ENCODE measurements at places on chromosomes 3 and 15. TPM values are rescaled to one million over a fixed set of nuclear protein-coding genes. Genes with fewer than 3 reads are reported as not detected.

GRCh38 chr3:13077431-13078162 is 4.4 kb upstream of the IQSEC1 start:
- DNase-seq, result peak; percentile 75

DNA sequence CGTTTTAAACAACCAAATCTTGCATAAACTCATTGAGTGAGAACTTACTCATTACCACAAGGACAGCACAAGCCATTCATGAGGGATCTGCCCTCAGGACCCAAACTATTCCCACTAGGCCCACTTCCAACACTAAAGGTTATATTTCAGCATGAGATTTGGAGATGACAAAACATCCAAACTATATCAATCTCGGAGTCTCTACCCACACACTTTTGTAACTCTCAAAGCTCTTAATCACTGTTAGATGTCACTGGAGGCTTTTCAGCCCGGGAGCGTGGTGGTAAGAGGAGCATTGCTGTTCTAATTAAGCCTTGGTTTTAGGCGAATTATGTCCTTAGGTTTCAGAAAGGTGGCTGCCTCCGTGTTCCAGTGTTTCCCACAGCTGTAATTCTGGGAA is 86.3 kb downstream of the CNTN6 start:
- no peak for DNase-seq

DNA sequence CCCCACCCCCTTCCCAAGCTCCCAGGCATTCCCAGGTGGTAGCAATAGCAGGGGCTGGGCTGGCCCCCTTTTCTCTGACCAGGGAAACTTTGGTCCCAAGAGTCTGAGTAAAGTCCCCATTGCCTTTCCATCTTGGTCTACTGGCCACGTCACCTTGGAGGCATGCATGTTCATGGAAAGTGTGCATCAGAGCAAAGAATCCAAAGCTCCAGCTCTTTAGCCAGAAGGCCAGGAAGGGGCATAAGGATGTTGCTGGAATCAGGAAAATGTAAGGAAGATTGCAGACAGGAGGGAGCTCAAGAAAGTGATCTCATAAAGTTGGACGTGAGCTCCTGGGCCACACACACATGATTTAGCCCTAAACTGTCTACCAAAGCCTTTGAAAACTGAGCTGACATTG is 63.6 kb downstream of the KBTBD12 start:
- DNase-seq, result no peak

DNA sequence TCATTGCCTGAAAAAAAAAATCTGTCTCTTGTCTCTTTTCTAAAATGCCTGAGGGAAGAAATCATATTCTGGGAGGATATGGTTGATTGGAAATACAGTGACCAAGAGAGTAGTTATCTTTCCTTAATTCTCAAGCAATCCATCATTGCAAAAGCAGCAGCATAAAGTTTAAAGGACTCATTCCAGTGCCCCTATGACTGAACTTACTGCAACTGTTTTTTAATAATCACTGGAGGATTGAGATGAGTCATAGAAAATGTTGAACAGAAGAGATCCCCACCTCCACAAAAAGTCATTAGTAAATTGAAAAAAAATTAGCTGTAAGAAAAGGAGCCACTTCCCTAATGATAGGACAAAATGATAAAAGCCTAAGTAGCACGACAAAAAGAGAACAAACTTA is 121.5 kb downstream of the SLC9A9 start:
- no peak for DNase-seq

GRCh38 chr3:126551121-126551838 is 7.5 kb downstream of the C3orf22 start:
- DNase-seq, result no peak

DNA sequence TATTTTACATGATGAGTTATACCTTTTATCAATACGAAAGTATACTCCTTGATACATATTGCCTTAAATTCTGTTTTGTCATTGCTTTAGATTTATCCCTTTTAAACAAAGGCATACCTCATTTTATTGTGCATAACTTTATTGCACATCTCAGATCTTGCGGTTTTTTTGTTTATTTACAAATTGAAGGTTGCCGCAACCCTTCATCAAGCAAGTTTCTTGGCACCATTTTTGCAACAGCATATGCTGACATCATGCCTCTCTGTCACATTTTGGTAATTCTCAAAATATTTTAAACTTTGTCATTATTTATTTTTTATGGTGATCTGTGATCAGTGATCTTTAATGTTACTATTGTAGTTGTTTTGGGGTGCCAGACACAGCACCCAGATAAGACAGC is 20.9 kb downstream of the SNRK start:
- DNase-seq, result no peak

DNA sequence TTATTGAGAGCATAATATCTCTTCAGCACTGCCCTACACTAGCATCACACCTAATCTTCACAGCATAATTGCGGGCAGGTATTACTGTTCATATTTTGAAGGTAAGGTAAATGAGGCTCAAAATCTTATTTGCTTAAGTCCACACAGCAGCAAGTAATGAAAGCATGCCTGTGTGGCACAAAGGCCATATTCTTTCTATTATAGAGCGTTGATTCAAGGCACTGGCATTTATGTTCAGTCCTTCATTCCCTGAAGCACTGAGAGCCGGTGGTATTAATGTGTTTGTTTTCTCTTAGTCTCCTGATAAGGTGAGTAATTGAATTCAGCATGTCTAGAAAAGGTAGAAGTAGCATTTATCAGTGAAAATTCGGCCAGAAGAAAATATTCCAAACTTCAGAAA is 231.2 kb downstream of the BBX start:
- DNase-seq, result no peak

GRCh38 chr3:114447545-114447944 is 153.7 kb downstream of the TIGIT start:
- no peak for DNase-seq

- no peak for DNase-seq
These were observed 68.0 kb upstream of the STAC start for GRCh38 chr3:36312351-36312750.

DNA sequence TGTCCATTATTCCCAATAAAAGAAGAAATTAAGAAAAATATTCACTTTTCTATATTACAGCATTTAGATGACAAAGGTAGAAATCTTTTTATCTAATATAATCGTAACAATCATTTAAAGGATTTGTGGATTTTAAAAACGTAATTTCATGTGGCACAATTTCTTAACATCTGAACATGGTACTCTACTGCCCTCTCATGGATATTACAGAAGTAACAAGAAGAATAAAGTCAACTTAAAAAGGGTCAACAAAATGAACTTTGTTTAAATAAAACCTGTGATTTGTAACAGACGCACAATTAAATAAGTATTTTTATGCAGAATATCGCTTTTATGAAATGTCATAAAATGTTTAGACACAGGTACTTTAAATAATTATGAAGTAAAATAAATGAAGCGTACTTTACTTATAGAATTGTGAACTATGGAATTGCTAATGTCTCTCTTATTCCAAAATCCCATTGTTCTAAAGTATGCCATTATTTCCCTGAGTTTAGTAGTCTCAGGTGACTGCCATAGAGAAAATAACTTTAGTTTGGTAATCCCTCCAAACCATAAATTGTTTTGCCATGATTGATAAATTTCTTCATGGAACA is 366.8 kb upstream of the ZNF385D start:
- peak; percentile 20 for DNase-seq

DNA sequence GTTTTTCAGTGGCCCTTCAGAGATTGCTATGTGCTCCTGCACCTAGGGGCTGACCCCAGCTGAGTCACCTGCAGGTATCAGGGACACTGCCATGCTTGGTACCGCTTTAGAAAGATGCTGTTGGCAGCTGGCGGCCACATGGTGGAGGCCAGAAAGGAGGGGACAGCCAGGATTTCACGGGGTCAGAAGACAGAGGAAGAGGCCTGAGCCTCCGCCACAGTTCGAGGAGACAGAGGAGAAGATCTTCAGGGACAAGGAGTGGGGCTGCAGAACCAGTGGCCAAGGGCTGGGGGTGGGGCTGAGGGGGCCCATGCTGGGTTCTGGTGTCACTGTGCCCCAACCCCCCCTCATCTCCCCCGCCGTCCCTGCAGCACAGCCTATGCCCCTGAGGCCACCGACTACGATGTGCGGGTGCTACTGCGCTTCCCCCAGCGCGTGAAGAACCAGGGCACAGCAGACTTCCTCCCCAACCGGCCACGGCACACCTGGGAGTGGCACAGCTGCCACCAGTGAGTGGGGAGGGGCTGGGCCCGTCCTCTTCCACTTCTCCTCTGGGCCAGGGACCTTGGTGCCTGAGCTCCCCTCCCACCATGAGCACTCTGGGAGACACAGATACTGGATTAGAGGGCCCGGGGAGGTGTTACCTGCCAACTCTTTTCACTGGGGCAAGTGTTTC is 19.9 kb downstream of the LOXL1 start:
- DNase-seq, result no peak

GRCh38 chr3:55159711-55160110 is 231.9 kb upstream of the LRTM1 start:
- no peak for DNase-seq

- DNase-seq, result no peak
These were observed 57.5 kb downstream of the CACNA2D2 start for GRCh38 chr3:50445919-50446318.

DNA sequence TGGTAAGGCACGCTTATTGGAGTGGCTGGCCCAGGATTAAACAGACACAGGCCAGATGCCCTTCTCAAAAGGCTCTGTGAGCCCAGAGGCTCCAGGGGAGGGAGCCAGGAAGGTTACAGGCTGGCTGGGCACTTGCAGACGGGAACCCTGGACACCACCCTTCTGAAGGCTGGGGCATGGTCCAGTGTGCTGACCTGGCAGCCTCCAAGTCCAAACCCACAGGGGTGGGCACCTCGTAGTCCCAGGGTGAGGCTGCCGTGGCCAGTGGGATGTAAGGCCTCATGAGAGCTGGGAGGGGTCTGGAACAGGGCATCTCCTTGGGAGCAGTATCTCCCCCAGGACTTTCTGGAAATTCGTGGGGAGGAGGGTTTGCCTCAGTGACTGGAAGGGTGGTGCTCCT is 19.6 kb downstream of the EFCC1 start:
- DNase-seq, result no peak

- DNase-seq, result no peak
These were observed 23.2 kb downstream of the MINAR1 start for GRCh38 chr15:79455361-79455760.

GRCh38 chr15:48121849-48122248 is 1.1 kb downstream of the SLC24A5 start:
- DNase-seq, result no peak

DNA sequence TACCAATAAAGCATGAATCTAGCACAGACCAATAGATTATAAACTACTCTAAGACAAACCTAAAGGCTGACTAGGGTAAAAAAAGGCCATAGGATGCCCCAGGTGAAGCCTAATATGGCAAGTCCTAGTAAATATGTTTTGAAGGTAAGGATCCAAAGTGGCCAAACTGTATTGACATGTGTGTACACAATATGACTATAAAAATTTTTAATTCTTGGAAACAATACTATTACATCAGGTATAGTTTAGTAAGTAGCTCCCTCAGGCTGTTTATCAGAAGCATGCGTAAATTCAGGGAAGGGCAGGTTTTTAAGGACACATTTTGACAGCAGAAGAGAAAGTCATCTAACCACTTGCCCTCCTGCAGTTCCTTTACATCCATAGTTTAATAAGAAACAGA is 18.8 kb downstream of the GNB4 start:
- no peak for DNase-seq

- peak; percentile 42 for DNase-seq
These were observed 9.3 kb upstream of the SLC28A1 start for GRCh38 chr15:84874981-84875699.

GRCh38 chr3:79973917-79974595 is 206.3 kb upstream of the ROBO1 start:
- no peak for DNase-seq

DNA sequence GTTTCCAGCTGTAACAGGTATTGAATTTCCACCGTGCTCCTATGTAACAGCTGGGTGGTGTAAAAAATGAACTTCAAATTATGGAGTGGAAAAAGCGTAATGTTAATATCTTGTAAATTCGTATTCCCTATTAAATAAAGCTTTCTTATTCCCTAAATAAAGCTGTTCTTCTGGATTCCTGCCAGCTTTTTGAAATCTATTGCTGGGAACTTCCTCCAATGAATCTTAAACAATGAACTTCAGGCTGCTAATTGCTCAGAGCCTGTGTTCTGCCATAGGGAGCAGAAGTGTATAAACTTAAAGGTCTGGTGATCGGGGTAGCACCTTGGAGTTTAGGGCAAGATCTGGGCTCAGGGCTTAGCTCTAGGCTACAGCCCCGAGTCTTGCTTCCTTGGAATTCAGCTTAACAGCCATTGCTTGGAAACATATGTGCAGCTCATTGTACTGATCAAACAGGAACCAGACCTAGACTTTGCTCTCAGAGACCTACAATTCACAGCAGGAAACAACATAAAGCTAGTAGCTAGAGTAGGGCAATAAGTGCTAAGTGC is 1.4 kb downstream of the ARL14 start:
- peak; percentile 6 for DNase-seq

GRCh38 chr3:18891641-18892040 is 256.7 kb upstream of the KCNH8 start:
- DNase-seq, result no peak

DNA sequence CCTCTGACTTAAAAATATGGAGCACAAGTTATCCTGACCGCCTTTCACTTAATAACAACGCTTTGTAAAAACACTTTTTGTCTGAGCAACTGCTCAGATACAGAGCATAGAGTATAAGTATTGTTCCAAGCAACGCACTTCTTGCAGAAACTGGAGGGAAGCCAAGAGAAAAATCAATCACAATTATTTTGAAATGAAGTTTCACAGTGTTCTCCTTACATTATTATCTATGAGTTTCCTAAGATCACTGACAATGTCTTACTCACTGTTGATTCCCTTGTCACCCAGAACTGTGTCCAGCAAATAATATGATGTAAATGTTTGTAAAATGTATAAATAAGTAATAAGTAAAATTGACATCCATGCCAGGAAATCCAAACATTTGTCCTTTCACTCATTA is 184.6 kb upstream of the GPR149 start:
- DNase-seq, result no peak

GRCh38 chr3:53881691-53882593 is at the start of gene ACTR8:
Gene ACTR8 (minus strand): TSS chr3:53882152. CDS start chr3:53882101, 51 bp downstream.
- peak; percentile 97 for DNase-seq

LRRC2 gene
- 1.4 TPM for total RNA-seq

ZNF662 gene
- total RNA-seq, result 27.5 TPM

TGM5 gene
- 0.10 TPM for total RNA-seq

IL17RE gene
- total RNA-seq, result 1.1 TPM

ARRDC4 gene
- 31.2 TPM for total RNA-seq

DALRD3 gene
- total RNA-seq, result 51.3 TPM

OXTR gene
- 3.1 TPM for total RNA-seq

CFAP20DC gene
- 1.7 TPM for total RNA-seq

P2RY1 gene
- total RNA-seq, result 22.0 TPM

IL17RC gene
- 34.2 TPM for total RNA-seq

CISH gene
- total RNA-seq, result 1.1 TPM

RBPMS2 gene
- 1.2 TPM for total RNA-seq

PPP1R14D gene
- total RNA-seq, result not detected

DPPA2 gene
- not detected for total RNA-seq

HGD gene
- not detected for total RNA-seq

All from spinal cord (tissue), 10 donors.